Stimulated activated CD8-positive, alpha-beta memory T cell treated with anti-CD3 and anti-CD28 coated beads, Interleukin-4, amount 100 ng/mL, for 48 hours (primary cell): ENCODE measurements at places on chromosomes 16 and 17.
A peak's percentile ranks its signal among the peaks of the same experiment; 100 is the strongest.

DNA sequence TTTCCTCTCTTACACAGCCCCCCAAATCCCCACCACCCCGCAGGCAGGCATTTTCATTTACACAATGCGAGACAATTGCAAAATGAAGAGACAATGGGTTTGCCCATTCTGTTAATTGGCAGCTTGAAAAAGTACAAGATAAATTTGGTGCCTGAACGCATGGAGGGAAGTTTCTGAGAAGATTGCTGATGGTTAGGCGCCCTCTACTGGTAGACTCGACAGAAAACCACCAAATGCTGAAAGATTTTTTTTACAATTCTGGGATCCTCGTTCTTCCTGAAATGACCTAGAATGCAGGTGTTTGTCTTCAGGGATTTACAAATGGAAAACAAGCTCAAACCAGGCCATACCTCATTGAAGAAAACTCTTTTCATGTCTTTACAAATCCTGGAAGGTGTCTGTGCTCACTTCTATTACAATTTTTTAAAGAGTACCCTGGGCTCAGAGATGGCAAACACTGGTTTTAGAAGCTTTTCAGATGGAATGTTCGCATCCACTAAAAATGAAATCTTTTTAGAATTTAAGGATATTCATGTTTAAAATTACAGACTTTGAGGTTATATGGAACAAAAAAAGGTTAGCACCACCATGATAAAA lies 338.5 kb downstream of the PMP22 start:
- DNase-seq: peak; percentile 60

- no peak for DNase-seq
Observed at GRCh38 chr16:82990155-82990554, 363.4 kb downstream of the CDH13 start.

GRCh38 chr17:77847221-77848085 lies 111.0 kb upstream of the TNRC6C start:
- no peak for DNase-seq

DNA sequence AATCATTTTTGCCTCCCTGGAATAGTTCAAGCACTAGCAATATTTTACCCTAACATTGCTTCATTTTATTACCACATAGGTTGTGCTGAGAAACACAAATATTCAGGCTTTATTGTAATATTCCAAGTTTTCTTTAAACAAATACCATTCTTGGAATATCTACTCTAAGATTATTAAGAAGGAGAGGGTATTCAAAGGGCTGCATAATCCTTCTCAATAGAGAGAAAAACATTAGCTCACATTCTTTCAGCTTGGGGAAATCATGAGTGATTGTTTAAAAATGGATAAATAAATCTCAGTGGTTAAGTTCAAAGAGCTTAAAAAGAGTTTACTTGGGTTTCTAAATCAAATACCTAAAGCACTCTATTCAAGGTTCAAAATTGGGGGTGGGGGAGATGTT lies 111.9 kb upstream of the CORO6 start:
- DNase-seq: no peak

GRCh38 chr17:5509482-5509881 lies 23.1 kb downstream of the MIS12 start:
- DNase-seq: no peak

DNA sequence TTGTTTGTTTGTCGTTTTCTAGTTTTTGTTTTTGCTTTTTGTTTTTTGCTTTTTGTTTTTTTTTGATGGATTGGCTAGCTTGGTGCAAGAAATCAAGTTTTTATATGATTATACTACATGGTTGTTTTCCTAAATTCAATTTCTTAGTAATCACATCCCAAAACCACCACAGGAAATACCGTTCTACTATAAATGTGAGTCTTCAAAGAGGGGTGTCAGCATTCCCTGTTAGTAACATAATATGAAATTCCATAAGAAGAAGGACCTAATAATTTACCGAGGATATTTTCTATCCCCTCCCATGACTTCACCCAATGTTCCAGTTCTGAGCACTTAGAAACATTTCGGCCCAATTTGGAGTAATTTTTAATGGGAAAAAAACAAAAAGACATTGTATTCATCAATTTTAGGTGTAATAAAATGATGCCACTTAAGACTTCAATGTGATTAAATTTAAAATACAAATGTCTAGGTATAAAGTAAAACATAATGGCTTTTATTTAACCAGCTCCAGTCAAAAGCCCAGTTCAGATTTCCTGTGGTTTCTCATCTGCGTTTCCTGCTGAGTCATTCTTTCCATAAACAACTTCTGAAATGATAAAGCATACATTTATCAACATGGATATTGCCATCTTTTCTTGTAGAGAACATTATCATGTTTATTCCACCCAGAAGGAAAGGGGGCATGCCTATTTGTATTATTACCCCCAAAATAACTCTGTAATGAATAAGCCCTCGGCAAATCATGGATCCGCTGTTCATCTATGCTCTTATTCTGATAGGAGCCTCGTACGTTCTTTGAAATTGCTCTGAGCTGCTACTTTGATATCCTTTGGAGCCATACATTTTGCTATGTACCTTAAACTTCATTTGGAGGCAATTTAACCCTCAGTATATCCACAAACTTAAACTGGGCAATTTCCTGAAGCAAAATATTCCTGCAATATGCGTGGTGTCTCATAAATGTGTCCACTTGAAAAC lies 28.1 kb downstream of the HSBP1 start:
- no peak for DNase-seq

- no peak for DNase-seq
Observed at GRCh38 chr16:240559-240958, 5.9 kb downstream of the FAM234A start.

GRCh38 chr16:17984810-17985209 lies 351.7 kb downstream of the NPIPA8 start:
- no peak for DNase-seq

GRCh38 chr17:49106321-49107210 lies 26.0 kb upstream of the B4GALNT2 start:
- no peak for DNase-seq
